Activated CD4-positive, CD25-positive, alpha-beta regulatory T cell (primary cell): ENCODE measurements at places on chromosomes 6 and 20.
A peak's percentile ranks its signal among the peaks of the same experiment; 100 is the strongest.

GRCh38 chr6:43944908-43945767, 175.1 kb downstream of the VEGFA start:
- DNase-seq: no peak

DNA sequence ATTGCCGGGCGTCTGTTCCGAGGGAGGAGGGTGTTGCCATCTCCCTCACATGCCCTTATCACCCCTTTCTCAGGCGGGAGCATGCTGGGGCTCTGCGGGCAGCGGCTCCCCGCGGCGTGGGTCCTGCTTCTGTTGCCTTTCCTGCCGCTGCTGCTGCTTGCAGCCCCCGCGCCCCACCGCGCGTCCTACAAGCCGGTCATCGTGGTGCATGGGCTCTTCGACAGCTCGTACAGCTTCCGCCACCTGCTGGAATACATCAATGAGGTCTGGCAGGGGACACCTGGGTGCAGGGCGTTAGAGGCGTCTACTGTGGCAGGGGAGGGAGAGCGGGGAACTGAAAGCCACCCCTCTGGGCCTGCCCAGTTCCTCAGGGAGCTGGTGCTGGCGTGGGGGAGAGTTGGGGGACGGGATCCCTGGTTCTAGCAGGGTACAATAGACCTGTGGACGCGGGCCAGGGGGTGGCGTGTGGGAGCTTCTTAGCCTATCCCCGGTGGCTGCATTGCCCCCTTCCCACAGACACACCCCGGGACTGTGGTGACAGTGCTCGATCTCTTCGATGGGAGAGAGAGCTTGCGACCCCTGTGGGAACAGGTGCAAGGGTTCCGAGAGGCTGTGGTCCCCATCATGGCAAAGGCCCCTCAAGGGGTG, 697 bp downstream of the PPT2 start:
- peak; percentile 24 for DNase-seq

DNA sequence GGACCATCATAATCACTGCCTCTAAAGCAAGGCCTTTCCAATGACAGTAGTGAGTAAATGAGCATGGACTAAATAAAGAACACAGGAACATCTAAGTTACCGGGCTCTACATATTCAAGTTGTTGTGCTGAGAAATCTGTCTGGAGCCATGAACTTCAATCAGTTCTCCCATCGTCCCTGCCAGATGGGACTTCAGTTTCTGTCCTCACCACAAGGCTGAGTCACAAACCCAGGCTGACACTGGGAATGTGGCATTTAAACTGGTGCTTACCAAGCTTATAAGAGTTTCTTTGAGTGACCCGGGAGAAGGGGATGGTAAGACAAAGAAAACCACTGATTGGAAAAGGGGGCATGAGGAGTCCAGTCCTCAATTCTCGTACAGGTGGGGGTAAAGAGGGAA, 497.0 kb downstream of the MAFB start:
- DNase-seq: no peak

GRCh38 chr6:159935065-159935464, 33.8 kb upstream of the IGF2R start:
- no peak for DNase-seq

- no peak for DNase-seq
Observed at GRCh38 chr6:18506382-18507017, 119.3 kb downstream of the RNF144B start.

GRCh38 chr6:170285482-170285881, 5.4 kb downstream of the DLL1 start:
- no peak for DNase-seq

DNA sequence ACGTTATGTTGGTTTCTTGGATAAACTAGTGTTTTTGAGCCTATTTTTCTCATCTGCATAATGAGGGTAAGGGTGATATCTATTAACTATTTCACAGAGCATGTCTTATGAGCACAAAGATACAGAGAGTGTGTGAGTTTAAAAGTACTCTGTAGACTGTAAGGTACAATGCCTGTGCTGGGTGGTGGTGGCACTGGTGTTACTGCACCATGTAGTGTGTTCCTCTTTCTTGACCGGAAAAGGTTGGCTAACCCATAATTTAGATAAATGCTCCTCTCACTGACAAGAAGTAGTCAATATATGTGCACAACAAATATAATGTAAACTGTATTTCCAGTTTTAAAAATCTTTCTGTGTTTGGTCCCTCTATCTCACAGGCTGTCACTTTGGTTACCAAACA, 116.2 kb upstream of the MMS22L start:
- DNase-seq: no peak

DNA sequence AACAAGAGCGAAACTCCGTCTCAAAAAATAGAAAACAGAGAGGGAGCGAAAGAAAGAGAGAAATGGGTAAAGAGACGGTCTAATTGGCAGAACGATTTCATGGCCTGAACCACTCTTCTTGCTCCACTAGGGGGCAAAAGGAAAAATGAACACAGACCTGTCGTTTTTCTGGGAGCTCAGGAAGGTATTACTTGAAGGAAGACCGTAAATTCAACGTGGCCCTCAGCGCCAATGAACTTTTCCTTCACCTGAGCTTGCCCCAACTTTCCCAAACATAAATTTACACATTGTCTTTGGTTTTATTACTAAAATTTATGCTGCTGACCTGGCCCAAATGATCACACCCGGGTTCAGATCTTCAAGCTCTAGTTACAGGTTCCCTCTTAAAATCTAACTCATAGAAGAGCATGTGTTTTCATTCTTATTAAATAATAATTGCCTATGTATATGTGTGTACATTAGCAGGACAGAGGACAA, 67.3 kb downstream of the ATP9A start:
- no peak for DNase-seq

GRCh38 chr6:96792561-96793190, 44.6 kb downstream of the GPR63 start:
- DNase-seq: no peak

- DNase-seq: no peak
Observed at GRCh38 chr6:24245275-24245674, 112.6 kb downstream of the DCDC2 start.

- DNase-seq: no peak
Observed at GRCh38 chr20:952196-952795, 36.2 kb upstream of the ANGPT4 start.
